ENCODE measurements at places on chromosomes 2 and 18.

DNA sequence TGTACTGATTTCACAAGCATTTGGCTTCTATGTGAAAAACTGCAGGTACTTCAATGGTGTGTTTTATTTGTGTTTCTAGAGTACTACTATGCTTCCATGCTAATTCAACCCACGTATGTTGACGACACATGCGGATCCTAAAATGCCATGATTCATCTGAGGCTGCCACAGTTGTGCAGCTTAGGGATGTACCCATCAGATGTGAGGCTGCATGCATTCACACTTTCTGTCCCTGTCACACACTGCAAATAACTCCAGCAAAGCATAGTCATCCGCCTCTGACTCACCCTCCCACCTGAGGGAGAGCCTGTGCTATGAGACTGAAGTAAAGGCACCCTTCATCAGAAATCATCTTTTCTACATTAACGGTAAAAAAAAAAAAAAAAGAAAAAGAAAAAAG, 22.1 kb upstream of the SERTAD2 start:
- DNase-seq: peak; percentile 76

- peak; percentile 19 for DNase-seq
Measured at GRCh38 chr2:12728221-12728777, 11.6 kb downstream of the TRIB2 start.

- DNase-seq: no peak
Measured at GRCh38 chr18:59833785-59834184, 66.0 kb upstream of the PMAIP1 start.

DNA sequence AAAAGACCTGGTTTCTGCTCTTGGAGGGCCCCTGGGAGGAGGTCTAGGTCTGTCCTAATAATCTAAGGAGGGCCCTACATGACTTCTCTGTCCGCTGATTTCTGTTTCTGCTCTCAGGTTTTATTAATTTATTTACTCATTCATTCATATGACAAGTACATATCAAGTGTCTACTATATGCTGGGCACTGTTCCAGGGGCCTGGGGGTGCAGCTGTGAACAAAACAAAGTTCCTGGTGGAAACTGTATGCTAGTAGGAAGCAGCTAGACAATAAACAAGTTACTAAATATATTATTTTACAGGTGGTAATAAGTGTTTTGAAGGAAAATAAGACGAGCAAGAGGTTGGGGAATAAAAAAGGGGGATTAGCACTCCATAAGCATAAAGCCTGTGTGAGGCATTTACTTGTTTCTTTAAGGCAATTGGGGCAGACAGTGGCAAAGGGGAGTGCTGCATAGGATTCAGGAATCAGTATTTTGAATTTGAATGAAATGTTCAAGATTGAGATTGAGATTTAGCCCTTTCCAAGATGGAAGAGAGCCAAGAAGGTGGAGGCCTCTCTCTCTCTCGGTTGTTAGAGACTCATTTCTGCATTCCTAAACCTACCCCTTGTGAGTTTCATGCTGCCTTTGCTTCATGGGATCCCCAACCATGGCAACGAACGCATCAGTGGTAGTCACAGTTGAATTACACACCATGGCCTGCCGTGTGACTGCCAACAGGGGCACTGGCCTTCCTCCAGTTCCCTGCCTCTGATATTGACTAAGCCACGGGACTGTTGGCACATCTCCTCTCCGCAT, 28.3 kb downstream of the DRC1 start:
- DNase-seq: no peak

DNA sequence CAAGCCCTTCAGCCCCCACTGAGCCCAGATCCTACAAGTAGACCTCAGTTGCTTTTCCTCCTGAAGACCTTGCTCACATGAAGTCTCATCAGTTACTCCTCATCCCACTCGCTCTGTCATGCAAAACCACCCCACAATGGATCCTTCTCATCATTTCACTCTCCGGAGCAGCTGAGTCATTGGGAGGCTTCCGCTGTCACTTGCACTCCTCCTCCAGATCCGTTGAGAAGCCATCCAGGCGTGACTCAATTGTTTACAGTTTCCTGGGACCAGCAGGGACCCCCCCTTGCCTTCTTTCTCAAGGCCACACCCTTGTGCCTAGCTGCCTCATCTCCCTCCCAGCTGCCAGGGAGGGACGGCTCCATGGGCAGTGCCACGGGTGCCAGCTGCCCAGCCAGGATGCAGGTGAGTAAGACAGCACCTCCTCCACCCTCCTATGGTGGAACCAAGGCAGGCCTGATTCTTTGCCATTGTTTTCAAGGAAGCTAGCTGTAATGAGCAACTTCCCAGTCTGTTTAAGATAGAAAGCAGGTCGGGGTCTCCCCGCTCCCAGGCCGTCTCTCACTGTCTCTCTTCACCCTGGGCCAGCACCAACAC, 16.3 kb downstream of the GPR55 start:
- peak; percentile 63 for DNase-seq

DNA sequence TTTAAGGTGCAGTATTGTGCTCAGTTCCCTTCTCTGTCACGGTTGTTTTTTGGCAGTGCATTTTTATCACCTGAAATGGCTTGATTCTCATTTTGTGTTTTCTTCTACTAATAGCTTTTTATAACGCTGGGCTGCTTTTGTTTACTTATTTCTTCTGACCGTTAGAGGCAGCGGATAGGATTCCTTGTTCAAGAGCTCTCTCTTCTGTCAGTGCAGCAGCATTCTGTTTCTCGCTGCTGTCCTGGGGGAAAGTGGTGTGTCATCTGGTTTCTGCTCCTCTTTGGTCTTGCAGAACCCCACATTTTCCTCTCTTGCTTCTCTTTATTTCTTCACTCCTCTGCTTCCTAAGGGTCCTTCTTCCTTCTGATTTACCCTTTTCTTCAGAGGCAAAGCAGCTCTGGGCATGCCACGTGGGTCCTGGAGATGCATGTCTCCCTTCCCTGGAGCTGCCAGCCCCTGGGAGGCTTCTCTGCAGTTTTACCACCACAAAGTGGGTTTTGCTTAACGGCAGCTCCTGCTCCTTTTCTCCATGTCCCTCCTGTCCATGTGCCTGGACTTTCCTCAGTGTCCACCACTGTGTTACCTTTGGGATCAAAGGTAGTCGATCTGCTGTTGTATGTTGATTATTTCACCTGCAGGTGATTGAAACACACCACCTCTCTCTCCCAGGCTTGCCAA, 47.3 kb upstream of the SNTG2 start:
- no peak for DNase-seq

DNA sequence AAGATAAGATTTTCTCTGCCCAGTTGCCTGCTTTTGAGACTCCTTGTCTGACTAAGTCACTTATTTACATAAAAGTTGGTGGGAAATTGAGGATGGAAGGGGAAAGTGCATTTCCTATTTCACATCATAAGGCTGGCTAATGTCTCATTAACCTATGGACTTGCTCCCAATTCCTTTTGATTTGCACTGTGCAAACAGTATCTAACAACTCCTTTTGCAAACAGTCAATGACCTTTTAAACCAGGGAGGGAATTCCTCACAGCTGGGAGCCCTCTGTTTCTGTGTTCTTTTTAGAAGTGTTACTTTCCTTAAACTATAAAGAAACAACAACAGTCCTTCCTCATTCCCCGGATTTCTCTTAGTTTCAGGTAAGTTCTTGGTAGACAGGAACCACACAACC, 272.8 kb downstream of the RND3 start:
- no peak for DNase-seq

DNA sequence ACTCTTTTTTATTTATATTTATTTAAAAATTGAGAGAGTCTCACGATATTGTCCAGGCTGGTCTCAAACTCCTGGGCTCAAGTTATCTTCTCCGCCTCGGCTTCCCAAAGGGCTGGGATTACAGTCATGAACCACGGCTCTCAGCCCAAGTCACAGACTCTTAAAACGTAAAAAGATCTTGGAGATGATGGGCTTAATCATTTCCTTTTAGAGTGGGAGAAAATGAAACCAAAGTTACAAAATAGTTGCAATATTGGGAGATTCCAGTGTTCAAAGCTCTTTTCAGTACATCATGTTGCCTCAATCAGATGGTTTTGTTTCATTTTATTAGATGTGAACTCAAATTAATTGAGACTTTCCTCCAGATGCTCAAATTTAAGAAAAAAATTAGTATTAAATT, 151.4 kb upstream of the XPO1 start:
- no peak for DNase-seq

- DNase-seq: no peak
Measured at GRCh38 chr2:197672371-197672893, 3.0 kb downstream of the RFTN2 start.

- no peak for DNase-seq
Measured at GRCh38 chr2:226906163-226906693, 70.4 kb downstream of the RHBDD1 start.

DNA sequence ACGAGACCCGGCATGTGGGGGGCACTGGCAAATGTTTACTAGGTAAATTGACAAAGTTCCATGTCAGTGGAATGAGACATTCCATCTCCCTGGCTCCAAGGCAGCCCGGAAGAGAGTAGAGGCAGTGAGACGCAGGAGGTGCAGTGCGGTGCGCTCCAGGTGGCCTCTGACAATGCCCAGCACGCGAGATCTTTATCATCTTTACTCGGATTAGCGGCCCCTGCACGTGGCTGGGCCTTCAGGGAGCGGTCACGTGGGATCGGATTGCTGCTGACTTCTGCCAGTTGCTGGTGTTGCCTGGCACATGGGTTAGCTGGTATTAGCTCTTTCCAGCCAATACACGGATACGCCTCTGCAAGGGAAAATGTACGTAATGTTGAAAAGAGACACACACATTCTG, 151.2 kb upstream of the ALKAL2 start:
- DNase-seq: no peak

- no peak for DNase-seq
Measured at GRCh38 chr2:37168217-37168981, 11.6 kb upstream of the EIF2AK2 start.

GRCh38 chr2:100141906-100142305, 484 bp downstream of the AFF3 start:
- no peak for DNase-seq

DNA sequence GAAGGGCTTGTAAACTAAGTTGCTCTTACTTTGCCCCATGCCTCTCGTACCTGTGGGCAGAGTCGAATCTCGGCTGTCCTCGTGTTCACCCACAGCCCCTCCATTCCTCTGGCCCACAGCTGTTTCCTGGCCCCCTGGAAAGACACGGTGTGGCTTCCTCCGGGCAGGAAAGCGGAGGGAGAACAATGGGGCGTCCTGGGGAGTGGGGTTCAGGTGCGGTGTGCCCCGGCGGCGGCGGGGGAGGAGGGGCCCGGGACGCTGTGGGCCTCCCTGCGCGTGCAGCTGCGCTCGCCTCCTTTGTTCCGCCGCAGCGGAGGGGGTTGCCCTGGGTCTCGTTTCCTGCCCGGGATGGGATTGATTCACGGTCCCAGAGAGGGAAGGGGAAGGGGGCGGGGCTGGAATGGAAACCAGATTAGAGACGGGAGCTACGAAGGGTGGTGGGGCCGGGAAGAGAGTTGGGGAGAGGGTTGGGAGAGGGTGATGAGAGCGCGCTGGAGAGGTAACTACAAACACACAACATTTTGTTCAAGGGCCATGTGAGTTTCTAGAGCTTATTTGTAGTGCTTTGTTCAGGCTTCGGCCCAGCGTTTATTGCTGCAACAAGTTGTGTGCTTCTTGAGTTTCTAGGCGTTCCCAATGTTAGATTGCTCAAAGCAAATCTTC, 796 bp downstream of the MYO1B start:
- peak; percentile 10 for DNase-seq

DNA sequence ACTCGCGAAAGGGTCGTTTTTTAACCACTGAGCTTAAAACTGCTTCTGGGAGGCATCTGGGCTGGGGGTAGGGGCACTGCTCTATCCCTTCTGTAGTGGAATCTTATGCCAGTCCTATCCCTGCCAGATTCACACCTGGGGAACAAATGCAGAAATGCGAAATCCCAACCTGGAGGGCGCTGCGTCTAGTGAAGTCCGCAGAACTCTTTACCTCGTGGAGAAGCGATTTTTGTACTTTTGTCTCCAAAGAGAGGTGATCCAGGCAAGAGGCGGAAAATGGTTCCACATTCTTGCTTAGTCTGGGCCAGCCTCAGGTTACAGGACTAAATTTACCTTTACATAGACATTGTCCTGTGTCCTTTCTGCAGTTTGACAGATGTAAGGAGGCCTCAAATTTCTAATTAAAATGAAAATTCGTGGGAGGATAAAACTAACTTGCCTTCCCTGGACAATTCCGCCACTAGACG, 10.4 kb downstream of the TBR1 start:
- DNase-seq: no peak

- no peak for DNase-seq
Measured at GRCh38 chr2:122634256-122634655, 878.8 kb downstream of the TSN start.

DNA sequence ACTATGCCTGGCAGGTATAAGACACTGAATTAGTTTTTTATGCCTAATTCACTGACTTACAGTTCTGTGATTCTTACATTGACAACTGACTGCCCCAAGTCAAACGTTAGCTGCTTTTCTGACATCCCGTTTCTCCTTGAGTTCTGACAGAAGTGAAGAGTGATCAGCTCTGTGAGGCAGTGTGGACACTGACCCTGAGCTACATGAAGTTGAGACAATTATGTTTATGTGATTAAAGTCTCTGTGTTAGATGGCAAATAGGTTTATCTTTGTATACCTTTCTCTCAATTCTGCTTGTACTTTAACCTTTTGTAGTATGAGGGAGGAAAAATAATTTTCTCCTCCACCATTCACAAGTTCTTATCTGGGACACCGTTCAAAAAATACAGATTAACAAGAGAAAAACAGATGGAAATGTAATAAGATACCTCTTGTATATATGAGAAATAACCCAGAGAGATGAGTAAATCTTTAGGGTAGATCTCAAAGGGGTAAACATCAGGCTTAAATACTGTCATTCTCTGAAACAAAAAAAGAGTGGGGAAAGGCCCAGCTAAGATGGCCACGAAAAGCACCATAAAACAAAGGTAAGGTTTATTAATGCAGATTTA, 85.4 kb upstream of the B3GNT2 start:
- DNase-seq: no peak

GRCh38 chr2:68918497-68918896, 34.2 kb downstream of the GKN2 start:
- no peak for DNase-seq

GRCh38 chr2:239181903-239182581, 218.8 kb downstream of the HDAC4 start:
- no peak for DNase-seq
